ENCODE measurements at places on chromosomes 16 and 17. TPM values are rescaled to one million over a fixed set of nuclear protein-coding genes. Genes with fewer than 3 reads are reported as not detected.

NRN1L gene
- total RNA-seq: 4.9 TPM

DNA sequence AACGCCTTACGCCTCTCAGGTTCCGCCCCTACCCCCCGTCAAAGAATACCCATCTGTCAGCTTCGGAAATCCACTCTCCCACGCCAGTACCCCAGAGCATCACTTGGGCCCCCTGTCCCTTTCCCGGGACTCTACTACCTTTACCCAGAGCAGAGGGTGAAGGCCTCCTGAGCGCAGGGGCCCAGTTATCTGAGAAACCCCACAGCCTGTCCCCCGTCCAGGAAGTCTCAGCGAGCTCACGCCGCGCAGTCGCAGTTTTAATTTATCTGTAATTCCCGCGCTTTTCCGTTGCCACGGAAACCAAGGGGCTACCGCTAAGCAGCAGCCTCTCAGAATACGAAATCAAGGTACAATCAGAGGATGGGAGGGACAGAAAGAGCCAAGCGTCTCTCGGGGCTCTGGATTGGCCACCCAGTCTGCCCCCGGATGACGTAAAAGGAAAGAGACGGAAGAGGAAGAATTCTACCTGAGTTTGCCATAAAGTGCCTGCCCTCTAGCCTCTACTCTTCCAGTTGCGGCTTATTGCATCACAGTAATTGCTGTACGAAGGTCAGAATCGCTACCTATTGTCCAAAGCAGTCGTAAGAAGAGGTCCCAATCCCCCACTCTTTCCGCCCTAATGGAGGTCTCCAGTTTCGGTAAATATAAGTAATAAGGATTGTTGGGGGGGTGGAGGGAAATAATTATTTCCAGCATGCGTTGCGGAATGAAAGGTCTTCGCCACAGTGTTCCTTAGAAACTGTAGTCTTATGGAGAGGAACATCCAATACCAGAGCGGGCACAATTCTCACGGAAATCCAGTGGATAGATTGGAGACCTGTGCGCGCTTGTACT lies at the start of gene BRCA1:
Gene BRCA1 (minus strand): TSS at position 232 of the 834 bp plus-strand sequence. CDS start 1,268 bp downstream, outside the sequence.
- DNase-seq: peak; percentile 93

DNA sequence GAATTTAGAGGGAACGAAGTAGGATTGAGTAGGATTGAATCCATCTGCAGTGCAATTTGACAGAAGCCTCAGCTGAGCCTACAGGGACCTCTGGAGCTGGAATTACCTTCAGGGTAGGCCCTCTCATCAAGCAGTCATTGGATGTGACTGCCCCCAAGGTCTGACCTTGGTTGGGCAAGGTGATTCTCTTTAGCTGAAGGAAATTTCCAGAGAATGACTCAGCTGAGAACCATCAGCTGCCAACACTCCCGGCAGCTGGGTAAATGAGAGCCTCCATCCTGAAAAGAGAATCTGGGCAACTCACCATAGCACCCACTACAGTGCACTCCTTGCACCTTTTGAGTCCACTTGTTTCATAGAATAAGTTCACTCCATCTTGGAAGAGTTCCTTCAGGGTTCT lies 113.5 kb upstream of the MED13 start:
- DNase-seq: no peak

SERPINF2 gene
- total RNA-seq: 1.6 TPM

TMIGD1 gene
- not detected for total RNA-seq

DNA sequence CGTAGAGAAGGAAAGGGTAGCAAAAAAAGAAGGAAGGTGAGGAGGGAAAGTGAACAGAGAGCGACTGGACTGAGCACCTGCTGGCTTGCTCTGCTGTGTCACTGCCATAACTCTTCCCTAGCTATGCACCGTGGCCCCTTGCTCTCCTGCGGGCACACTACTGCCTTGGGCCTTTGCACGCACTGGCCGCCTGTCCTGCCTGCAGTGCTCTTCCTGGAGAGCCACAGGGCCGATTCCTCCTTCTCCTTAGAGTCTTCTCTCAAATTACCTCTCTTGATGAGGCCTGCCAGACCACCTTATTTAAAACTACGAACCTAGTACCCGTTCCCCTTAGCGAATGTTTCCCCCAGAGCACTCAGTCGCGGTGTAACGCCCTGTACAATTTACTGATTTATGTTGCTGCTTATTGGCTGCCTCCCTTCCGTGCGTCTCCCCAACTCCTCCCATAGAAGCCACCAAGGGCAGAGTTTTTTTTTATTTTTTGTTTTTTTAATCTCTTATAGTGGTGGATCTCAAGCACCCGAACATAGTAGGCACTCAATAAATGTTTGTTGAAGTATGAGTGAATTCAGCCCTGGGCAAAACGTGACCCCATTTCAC lies 70.3 kb downstream of the RAI1 start:
- DNase-seq: no peak

- DNase-seq: no peak
Observed at GRCh38 chr16:88197481-88198456, 185.0 kb upstream of the ZNF469 start.

C16orf89 gene
- 10.6 TPM for total RNA-seq
